ENCODE measurements at places on chromosomes 2 and 18.

DNA sequence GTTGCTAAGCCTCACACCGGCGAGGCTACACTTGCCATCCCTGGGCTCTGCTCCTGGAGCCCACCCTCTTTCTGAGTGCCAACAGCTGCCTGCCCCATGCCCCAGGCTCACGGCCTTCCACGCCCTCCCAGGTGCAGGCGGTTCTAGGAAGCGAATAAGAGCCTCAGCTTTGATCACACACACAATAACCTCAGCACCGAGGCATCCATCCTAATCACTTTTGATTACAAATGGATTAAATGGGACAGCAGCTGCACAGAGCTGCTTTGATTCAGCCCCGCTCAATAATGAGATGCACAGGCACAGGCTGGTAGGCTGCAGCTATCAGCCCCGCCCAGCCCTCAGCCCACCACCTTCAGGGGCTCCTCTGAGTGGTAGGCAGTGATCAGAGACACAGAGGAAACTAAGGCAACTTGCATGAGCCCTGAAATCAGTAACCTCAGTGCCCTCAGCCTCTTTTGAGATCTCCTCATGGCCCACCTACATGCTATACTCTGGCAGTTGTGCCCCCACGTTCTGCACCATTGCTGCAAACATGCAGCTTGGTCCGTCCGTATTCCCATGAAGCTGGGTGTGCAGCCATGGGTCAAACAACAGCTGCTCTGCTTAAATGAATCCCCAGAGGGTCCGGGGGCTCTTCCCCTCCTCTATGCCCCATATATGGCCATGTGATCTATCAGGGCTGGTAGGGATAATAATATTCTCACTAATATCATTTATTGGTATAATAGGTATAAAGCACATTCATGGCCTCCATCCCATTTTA lies 171.4 kb downstream of the SETBP1 start:
- DNase-seq = no peak

- DNase-seq = no peak
Observed at GRCh38 chr2:236825989-236826510, 256.4 kb downstream of the ACKR3 start.

DNA sequence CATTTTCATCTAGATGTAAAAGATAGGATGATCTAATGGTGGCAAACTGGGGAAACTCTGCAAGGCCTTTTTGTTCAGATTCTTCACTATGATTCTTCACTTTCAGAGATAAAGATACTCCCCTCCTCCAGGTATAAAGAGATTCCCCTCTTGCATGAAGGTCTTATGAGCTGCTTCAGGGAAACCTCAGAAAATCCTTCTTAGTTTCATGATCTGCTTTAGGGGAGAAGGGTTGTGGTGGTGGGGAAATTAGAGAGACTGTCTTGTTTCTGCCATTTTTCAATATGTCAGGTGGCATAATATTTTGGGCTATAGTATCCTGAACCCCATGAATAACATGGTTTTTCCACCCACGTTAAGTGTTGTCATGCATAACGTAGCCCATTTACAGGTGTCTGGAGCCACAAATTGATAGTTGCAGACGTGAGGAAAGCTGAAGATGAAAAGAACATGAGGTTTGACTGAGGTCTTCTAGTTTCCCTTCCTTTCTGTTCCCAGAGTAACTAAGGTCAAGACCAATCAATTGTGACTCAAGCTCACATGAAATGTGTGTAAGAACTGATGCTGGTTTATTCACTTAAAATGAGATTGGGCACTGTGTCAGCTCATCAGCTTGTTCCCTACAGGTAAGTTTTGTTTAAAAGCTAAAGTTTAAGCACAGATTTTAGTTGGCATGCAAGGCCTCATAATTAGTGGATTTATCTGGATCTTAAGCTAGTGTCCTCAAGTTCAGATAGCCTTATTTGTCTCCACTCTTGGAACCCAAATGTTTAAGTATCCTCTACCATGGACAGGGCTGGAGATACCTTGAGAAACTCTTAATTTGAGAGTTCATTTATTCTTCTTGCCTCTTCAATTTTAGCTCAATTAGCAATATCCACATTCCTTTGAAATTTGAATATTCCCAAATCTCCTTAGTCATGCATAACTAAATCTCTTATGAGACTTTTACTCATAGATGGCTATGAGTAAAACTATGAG lies 304.5 kb upstream of the FANCL start:
- no peak for DNase-seq

- DNase-seq = no peak
Observed at GRCh38 chr18:22470248-22471235, 52.8 kb upstream of the CTAGE1 start.

- no peak for DNase-seq
Observed at GRCh38 chr18:34203866-34204265, 20.8 kb downstream of the NOL4 start.

All from mucosa of gallbladder (tissue), 1 donor.